Mammary epithelial cell (primary cell): ENCODE measurements at places on chromosomes 3 and 15. TPM values are rescaled to one million over a fixed set of nuclear protein-coding genes. Genes with fewer than 3 reads are reported as not detected.

Gene AGBL1
- not detected for total RNA-seq

Gene LSMEM2
- total RNA-seq: 0.19 TPM in 1 of 2 replicates, not detected in the other

Gene SPTBN5
- 0.61 and 3.0 TPM in 2 replicates for total RNA-seq

Gene TPRG1
- total RNA-seq: 3.0 TPM

Gene LTF
- 16.7 TPM for total RNA-seq
